ENCODE measurements at places on chromosomes 7 and 10.

DNA sequence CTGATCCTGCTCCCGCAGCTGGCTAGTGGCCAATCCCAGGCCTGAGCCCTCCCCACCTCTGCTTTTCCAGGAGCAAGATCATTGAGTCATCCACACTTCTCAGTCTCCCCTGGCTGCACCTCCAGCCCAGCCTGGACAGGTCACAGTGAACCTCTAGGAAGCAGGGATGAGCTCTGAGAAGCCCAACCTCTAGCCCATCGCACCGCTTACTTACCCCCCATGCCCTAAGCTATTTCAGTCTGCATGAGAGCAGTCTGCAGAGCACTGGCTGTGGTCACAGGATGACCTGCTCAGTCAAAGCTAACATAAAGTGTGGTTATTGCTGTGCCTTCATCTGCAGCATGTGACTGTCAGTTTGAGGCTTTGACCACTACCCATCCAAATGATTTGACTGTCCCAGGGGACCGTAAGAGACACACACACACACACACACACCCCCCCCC, 129.2 kb downstream of the SORBS1 start:
- DNase-seq: no peak

- DNase-seq: no peak
Observed at GRCh38 chr10:54478601-54479000, 322.4 kb downstream of the PCDH15 start.

DNA sequence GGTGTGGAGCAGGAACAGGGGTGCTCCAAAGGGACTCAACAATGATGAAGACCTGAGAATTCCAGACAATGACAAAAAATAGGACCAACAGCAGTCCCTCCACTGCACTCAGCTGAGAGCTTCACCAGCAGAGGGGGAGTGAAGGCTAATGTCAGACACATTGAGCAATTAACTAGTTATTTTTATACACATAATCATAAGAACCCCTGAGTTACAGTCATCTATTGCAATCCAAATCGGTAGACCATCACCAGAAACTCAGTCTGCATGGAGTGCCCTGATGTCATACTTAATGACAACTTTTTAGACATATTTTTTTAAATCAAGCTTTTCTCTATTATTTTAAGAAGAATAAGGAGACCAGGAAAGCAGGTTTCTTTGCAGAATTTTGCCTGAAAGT, 30.6 kb upstream of the IKZF1 start:
- DNase-seq: no peak

GRCh38 chr7:131773413-131773812, 217.0 kb upstream of the PODXL start:
- no peak for DNase-seq

GRCh38 chr7:139771001-139771956, 6.5 kb downstream of the HIPK2 start:
- no peak for DNase-seq

DNA sequence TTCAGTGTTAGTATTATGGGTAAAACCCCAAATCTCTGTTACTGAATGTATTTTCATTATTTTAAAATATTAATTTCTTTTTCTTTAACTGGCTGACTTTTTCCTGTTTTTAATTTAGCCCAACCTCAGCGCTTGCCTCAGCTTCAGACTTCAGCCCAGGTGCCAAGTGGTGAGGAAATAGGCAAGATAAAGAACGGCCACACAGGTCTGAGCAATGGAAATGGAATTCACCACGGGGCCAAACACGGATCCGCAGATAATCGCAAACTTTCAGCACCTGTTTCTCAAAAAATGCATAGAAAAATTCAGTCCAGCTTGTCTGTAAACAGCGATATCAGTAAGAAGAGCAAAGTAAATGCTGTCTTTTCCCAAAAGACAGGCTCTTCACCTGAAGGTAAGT, 57.5 kb downstream of the MDFIC start:
- no peak for DNase-seq

DNA sequence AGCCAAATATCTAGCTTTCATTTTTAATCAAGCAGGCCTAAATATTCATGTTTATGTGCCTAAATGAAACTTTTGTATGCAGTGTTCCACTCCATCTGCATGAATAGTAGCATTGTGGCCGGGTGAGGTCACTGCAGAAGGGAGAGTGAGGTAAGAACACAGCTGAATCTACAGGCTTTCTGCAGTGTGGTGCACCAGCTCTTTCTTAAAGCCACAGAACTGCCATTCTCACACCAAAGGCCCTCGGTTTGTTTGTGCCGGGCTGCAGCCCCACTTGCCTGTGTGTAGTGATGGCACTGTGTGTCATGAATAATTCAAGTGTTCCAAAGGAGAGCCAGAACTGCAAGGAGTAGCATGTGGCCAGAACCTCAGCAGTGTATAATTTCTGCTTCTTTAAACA, 204.1 kb downstream of the TRIL start:
- DNase-seq: no peak

- DNase-seq: no peak
Observed at GRCh38 chr7:126959649-126960048, 293.1 kb downstream of the GRM8 start.

GRCh38 chr10:131310551-131311401, 745 bp downstream of the TCERG1L start:
- DNase-seq: no peak

DNA sequence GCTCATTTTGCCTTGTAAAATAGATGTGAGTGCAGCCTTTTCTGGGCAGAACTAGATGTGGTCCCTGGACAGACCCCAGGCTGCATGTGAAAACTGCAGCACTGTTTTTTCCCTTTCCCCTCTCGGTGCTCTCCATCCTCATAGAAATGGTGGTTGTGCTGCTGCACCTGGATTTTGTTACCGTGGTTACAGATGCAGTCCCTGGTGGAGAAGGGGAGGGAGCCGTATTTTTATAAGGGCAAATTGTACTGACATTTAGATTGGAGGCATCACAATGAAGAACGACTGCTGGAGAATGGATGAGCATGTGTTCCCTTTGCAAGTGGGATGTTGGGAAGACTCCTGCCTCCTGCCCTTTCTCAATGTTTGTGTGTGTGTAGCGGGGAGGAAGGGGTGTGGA, 469.9 kb downstream of the CCSER2 start:
- DNase-seq: no peak

DNA sequence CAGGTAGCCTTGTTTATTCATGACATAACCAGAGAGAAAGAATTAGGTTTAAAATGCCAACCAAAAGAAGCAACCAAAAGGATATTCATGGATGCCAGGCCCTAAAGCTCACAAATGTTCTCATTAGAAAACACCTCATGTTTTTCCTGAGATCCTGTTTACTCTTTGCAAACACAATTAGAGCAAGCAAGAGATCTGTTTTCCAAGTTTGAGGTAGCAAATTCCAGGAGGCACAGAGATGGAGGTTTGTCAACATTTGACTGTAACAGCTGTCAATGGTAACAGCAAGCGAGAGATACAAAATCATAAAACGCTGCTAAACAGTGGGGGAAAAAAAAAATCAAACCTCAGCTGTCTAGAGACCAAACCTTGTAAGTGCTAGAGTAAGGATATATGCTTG, 182.2 kb downstream of the PLXDC2 start:
- no peak for DNase-seq

GRCh38 chr10:51696251-51696650, 3.1 kb downstream of the CSTF2T start:
- DNase-seq: no peak

- DNase-seq: no peak
Observed at GRCh38 chr7:75866114-75866488, 12.7 kb upstream of the RHBDD2 start.

- DNase-seq: no peak
Observed at GRCh38 chr10:25890995-25891394, 43.0 kb upstream of the MYO3A start.

GRCh38 chr10:13891128-13892000, 304.6 kb downstream of the PRPF18 start:
- DNase-seq: peak; percentile 40

DNA sequence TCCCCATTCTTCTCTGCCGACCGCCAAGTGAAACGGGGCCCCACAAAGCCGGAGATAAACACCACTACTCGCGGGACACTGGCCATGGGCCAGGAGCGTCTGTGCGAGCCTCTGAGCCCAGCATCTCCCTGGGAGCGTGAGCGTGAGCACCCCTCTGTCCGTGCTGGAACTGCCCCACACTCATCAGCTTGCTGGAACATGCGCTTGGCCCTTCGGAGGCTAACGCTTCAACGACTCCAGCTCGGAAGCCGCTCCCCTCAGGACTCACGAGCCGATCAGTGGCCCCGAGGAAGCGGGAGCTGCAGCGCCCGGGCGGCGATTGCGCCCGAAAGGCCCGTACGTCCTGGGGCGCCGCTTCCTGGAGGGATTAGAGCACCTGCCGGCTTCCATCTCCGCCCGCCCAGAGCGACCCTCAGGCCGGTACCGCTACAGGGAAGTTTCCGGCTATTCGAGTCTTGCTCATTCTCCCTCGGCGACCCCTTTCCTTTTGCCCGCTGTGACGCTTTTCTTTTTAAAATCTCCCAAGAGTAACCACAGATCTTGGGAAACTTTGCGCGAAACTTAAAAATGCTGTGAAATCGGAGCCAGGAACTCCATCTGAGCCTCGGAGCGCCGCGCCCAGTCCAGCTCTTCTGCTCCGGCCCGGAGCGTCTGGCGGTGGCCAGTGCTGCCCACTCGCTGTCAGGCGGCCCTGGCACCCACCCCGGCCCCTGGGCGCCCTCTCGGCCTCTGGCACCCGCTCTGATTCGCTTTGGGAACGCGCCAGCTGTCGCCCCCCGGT, 1.0 kb downstream of the TLL2 start:
- DNase-seq: no peak

DNA sequence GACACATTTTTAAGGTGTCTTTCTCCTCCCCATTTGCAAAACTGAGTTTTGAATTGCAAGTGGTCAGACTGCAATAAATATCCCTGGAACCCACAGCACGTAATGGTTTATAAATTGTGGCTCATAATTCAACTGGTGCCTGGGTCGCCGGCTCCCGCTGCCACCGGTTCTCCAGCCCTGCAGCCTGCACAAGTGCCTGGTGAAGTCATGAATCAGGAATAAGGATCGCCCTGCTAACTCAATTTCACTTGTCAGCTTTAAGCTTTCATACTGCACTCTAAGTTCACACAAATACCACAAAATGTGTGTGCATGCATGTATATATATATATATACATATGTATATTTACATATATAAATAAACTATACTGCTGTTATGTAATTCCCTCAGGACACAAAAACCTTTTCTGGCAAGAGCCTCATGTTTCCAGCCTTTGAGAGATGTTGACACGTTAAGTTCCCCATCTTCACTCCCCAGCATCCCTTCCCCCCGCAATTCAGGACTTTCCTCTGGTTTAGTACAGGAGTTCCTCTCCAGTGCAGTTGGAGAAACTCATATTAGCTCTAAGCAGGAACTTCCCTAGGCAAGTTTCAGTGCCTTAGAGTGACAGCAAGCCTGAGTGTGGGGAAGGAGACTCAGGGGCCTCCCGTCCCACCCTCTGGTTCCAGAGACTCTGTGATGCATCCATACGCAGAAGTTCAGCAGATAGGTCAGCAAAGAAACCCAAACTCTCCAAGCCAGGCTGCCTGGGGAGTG, 129.2 kb upstream of the UNC5B start:
- DNase-seq: peak; percentile 15

DNA sequence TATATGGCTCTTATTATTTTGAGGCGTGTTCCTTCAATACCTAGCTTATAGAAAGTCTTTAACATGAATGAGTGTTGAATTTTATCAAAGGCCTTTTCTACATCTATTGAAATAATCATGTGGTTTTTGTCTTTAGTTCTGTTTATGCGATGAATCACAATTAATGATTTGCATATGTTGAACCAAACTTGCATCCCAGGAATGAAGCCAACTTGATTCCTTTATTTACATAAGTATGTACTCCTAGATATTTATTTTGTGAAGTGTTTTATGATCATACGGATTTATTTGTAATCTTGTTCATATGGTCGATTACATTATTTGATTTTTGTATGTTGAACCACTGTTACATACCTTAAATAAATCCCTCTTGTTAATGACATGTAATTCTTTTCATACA, 244.3 kb upstream of the KCND2 start:
- no peak for DNase-seq

- no peak for DNase-seq
Observed at GRCh38 chr7:48664241-48664640, 260.1 kb upstream of the CDC14C start.

- DNase-seq: no peak
Observed at GRCh38 chr7:28685644-28686417, 272.3 kb downstream of the TRIL start.

GRCh38 chr10:124756156-124756903, 12.2 kb upstream of the FAM53B start:
- no peak for DNase-seq

DNA sequence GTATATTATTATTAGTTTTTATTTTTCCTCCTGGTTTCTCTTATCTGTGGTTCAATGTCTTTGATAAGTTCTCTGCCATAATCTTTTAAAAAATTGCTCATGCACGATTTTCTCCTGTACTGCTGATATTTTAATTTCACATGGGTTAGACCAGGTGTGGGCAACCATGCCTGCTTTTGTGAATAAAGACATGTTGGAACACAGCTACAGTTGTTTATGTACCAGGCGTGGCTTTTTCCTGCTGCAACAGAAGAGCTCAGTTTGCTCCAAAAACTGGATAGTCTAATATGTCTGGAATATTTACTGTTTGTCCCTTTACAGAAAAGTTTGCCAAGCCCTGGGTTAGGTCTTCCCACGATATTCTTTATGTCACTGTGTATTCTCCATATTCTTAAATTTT, 105.2 kb downstream of the VWC2 start:
- no peak for DNase-seq

DNA sequence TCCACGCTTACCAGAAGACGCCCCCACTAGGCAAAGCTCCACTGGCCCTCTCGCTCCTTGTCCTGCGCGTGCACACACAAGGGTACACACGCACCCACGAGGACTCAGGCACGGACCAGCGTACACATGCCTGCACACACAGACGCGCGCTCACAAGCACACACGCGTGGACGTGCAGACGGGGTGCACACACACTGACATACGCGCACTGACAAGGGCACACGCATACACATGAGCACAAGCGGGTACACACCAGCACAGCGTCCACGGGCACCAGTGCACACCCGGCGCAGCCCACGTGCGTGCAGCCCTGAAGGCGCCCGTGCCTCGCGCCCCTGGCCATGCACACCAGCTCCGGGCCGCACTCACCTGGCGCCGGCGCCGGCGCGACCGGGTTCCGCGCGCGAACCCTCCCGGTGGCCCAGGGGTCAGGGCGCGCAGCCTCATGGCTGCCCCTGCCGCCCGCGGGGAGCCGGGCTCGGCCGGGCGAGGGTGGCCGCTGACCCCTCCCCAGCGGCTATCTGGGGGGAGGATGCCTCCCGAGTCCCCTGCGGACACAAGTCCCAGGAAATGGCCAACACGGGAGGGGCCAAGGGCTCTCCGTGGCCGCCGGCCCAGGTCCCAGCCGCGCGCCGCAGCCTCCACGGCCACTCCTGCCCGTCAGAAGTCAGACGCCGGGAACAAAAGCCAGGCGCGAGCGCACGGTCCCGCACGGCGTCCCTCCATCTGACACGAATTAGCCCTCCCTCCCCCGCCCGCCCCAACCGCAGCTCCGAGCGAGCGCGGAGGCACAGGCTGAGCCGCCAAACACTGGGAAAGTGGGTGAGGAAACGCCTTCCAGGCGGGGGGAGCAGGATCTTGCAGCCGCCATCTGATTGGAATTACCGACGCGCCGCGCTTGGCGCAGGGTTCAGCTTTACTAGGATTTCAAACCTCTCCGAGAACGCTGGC, 45.0 kb downstream of the TNS3 start:
- DNase-seq: peak; percentile 40
